AG04450 (cell line): ENCODE measurements at places on chromosomes 12 and 14.

DNA sequence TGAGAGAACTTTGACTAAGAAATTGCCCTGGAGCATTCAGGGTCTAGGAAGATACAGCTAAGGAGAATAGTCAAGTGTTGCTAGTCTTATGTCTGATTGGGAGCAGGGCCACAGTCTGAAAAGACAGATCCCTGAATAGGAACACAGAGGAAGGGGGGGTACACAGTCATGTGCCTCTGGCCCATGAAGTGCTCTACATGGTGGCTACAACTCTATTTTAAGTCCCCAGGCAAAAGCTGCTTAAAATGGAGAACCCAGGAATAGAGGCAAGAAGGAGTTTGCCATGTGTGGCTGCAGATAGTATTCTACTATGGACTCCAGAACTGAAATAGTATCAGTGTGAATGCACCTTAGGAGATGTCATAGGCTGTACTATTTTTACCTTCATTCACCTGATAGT is 118.0 kb upstream of the NPAS3 start:
- DNase-seq, result no peak

- no peak for DNase-seq
These were observed 337.0 kb upstream of the CLEC14A start for GRCh38 chr14:38592764-38593442.

- no peak for DNase-seq
These were observed 198.1 kb downstream of the ERC1 start for GRCh38 chr12:1189163-1189562.

DNA sequence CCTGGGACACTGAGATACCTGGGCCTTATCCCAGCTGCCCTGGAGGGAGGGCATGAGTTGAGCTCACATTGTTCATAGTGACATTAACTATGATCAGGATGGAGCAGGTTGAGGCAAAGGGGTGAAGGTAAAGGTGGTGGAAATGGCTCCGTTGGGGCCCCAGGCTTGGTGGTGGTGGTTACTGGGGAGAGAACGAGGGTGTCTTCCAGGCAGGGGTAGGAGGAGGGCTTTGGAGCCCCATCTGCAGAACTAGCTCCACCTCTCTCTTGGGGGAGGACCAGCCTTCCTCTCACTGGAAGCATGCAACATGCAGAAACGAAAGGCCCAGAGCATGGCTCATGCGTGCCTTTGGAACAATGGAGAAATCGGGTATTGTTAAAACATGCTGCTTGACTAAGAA is 217.0 kb downstream of the SLC41A2 start:
- no peak for DNase-seq

DNA sequence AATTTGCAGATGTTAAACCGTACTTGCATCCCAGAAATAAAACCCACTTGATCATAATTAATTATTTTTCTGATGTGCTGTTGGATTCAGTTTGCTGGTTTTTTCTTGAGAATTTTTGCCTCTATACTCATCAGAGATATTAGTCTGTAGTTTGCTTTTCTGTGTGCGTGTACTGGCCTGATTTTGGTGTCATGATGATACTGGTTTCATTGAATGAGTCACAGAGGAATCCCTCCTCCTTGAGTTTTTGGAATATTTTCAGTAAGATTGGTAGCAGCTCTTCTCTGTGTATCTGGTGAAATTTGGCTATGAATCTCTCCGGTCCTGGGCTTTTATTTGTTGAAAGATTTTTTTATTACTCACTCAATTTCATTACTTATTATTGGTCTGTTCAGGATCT is 100.4 kb upstream of the PMCH start:
- DNase-seq, result no peak

GRCh38 chr12:14171106-14171505 is 189.7 kb upstream of the GRIN2B start:
- DNase-seq, result no peak

- no peak for DNase-seq
These were observed 8.3 kb upstream of the KLRK1 start for GRCh38 chr12:10398168-10398567.

- DNase-seq, result no peak
These were observed 790 bp downstream of the GTF2A1 start for GRCh38 chr14:81219759-81220579.

- DNase-seq, result no peak
These were observed 9.4 kb downstream of the AHNAK2 start for GRCh38 chr14:104968541-104969401.

DNA sequence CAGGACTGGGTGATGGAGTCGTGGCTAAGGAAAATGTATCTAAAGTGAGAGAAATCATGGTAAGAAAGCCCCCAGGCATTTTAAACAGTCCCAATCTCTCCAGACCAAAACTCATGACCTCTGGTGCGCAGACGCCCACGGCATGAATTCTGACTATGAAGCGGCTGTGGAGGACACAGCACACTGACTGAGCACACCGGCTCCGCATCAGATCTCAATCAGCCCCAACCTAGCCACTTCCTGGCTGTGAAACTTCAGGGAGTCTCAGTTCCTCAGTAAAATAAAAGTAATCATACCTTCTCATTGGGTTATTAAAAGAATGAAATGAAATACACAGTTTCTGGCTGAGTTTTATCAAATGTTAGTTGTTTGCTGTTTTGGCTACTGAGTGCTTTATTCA is 38.7 kb downstream of the SETD3 start:
- DNase-seq, result no peak

DNA sequence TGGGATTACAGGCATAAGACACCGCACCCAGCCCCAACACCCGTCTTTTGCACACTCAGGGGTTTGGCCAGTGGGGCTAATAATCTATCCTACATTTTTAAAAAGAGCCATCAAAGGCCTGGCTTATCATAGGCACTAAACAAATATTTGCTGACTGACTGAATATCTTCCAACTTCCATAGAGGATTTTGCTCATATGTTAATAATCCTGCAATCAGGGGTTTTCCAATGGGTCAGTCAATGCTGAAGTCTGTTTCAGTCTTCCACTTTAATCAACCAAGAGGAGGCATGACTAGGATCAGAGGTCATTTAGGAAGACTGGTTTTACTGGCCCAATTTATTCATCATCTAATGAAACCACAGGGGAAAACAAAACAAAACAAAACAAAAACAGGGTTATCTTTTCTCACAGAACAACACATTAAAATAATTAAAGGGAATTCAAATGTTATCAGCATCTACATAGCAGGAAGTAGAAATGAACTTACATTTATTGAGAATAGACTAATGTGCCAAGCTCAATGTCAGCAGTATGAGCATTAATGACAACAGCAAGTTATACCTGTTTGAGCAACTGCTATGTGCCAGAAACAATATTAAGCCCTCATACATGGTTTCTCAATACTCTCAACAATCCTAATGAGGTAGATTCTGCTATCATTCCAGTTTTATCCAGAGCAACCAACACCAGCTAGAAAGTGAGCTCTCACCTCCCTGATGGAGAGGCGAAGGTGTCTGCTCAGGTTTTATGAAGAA is 372.2 kb downstream of the EGLN3 start:
- DNase-seq, result no peak

DNA sequence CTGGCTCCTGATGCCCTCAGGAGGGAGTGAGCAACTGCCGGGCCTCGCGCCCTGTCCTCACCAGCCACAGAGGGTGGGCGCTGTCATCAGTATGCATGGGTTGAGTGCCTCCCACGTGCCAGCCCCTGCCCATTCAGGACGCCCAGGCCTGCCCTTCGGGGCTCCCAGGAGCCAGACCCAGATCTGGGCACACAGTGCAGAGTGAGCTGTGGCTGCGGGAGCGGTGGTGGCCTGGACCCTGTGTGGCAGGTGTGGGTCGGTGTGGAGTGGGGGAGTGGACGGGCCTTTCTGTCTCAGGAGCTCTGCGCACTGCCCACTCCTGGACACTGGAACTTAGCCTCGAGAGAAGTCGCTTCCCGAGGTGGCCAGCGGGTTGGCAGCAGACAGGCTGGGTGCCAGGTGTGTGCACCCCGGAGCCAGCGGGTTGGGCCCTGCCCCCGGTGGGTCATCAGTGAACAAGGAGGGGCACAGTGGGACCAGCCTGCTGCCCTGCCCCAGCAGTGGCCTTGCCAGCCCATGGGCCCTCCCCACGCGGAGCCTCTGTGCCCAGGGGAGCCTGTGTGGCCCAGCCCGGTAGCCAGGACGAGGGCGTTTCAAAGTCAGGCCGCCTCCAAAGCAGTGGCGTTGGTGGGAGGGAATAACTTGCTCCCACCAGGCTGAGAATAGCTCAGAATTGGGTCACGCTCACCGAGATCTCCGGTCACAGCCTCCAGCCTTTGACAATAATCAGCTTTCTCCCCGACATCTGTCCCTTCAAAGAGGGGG is 9.5 kb downstream of the TRMT61A start:
- DNase-seq, result no peak

DNA sequence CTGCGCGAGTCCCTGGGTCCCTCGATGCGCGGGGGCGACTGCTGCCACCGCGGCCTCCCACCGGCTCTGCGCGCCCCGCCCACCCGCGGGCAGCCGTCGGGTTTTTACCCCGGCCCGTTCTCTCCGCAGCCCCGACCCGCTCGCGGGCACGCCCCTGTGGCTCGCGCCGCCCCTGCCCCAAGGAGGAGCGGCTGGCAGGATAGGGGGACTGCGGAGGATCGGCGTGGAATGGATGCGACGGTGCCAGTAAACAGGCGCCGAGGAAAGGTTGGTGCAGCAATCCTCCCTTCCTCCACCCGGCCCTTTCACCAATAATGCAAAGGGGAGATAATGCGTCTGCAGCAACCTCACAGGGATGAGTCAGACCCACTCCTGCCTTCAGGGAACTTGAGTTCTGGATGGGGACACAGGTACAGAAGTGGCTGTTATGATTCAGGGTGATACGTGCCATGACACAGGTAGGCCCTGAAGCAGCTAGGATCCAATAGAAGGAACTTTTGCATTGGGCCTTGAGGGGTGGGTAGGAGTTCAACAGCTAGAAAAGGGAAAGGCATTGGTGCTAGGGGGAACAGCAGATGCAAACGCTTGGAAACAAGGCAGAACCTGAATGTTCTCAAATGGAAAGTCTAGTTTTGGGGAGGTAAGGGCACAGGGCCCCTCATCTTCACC is 554 bp upstream of the DEGS2 start:
- DNase-seq, result no peak

- no peak for DNase-seq
These were observed 107.8 kb upstream of the GRIP1 start for GRCh38 chr12:66786531-66787308.

- DNase-seq, result no peak
These were observed 13.2 kb upstream of the HVCN1 start for GRCh38 chr12:110702081-110702480.

DNA sequence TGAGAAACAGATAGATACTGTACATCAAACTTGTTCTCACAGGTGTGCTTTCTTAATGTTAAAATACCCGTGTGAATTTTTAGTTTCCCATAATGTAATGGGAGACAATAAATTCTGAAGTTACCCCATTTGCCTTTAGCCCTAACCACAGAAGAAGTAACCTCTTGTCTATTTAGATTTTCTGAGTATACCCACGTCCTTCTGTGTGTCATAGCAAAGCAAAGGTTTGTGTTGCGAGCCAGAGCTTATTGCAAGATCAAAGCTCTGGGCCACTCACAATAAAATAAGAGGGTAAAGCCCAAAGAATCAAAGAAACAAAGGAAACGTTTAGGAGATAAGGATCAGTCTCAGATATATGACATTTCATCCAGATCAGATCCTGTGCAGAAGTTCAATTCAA is 73.9 kb downstream of the BMP4 start:
- no peak for DNase-seq

GRCh38 chr14:93732524-93732923 is 55.8 kb downstream of the PRIMA1 start:
- DNase-seq, result no peak

DNA sequence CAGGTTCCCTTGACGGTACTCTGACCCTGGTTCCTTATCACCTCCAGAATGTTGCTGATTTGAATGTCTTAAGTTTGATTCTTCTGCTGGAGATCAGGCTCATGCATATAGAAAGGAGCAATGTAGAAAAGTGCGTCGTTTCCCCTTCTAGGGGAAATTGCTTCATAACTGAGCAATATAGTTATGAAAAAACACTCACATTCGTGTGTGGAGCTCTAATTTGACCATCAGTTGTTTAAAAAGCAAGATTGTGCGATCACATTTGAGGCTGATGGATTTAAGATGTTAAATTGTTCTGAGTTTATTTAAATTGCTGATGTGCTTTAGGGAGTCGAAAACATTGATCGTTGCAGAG is 19.2 kb downstream of the PELI2 start:
- DNase-seq, result no peak

DNA sequence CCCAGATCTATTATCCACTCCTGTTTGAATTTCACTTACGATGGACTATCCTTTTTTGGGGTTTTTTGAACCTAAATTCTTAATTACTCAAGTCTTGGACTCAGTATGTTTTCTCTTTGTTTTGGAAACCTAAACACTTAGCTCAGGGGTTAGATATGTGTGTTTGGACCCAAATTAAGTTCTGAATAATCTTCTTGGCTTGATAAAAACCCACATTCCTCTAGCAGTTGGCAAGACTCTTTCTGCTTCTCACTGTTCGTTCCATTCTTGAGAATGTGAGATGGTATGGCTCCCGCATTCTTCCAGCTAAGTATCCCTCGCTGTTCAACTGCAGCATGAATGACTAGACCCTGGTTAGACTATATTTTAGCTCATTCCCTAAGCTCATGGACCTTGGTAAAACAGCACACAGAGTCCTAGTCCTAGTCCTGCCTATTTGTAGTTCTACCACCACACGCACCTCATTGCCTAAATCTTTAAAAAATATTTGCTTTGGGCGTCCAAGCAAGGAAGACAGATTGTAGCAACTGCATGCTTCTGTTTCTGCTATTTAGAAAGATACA is 860.0 kb downstream of the RPS29 start:
- DNase-seq, result no peak

DNA sequence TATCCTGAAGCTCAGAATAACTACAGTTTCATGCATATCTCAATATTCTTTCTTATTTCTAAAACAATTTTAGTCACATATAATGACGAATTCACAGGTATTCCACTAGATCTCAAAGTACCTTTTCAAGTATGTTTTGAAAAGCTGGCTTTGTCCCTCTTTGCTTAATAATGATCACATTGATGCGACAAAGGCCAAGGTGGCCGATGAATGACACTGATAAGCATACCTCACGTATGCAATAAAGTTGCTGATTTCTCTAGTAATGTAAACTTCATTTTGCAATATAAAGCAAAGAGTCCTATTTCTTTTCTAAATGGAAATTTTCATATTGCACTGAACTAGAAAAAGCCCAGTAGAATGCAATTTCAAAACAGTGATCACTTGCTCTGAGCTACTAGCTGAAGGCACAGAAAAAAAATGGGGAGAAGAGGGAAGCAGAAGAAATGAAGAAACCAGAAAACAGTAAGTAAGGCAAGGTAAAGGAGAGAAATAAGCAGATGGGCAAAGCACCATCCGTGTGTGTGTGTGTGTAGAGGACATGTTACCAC is 29.3 kb downstream of the FGD6 start:
- no peak for DNase-seq

GRCh38 chr12:105729926-105730325 is 399.4 kb downstream of the C12orf75 start:
- DNase-seq, result no peak

DNA sequence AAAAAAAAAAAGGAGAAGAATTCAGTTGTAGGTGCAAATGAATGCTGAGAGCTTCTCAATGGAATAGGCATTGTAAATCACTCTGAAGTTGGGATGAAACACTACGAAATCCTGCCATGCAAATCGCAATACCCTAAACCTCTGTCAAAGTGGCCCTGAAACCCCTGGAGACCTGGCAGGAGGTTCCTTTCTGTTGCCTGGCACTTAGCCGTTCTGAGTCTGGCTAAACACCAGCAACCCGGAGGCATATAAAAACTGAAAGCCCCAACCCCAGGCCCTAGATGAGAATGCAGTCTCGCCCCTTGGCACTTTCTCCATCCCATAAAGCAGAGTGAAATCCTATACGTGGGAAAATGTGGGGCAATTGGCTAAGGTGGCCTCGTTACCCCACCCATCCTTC is 151.5 kb upstream of the PARP11 start:
- DNase-seq, result no peak

- DNase-seq, result no peak
These were observed 19.5 kb downstream of the FAM181A start for GRCh38 chr14:93946541-93947090.
